ENCODE measurements at places on chromosomes 11 and 22.
A peak's percentile ranks its signal among the peaks of the same experiment; 100 is the strongest.

DNA sequence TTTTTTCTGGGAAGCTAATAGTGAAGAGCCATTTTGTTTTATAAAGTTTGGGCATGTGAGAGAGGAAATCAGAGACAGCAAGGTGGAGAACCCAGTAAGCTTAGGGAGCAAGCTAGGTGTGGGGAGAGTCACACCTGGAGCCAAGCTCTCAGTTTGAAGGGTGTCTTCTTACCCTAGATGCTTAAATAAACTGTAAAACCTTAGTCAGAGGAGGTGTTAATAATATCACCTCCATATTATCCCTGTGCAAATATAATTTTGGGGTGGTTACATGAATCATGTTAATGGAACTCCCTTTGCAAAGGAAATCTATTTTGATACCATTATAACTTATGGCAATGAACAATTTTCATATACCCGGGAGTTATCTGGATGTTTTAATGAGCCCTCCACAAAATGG, 246.2 kb upstream of the PLET1 start:
- DNase-seq: no peak

DNA sequence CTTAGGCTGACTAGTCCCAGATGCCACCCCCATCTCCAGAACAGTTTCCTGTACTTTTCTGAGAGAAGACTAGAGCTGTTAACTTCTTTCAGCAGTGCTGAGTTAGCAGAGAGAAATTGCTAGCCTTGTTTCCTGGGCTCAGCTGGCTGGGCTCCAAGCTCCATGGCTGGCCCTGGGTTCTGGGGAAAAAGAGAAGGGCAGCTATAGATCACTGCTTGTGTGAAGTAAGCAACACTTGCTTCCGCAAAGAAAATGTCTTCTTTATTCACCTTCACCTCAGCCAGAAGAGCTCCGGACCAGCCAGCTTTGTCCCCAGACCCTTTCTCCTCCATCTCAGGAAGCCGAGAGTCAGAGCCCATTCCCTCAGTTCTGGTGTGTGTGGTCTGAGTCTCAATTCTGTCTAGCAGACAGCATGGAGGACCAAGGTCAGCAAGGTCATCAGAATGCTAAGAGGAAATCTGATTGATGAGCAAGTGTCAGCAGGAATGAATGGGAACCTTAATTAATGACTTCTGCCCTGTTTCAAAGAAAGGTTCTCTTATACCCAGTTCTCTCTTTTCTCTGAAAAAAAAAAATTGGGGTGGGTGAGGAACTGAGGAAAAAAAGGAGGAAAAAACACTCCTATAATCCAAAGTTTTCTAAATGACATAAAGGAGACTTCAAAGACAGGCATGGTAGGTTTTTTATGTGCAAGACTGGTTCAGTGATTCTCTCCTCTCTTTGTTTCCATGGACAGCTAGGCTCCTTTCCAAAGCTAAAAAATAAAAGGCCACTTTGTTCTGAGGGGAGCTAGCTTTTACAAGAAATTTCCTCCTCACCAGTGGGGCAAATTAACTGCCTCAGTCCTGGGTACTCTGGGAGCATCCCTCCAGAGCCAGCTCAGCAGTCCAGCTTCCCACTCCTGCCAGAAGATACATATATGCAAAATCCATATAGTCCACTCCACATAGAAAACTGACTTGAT, 63.6 kb upstream of the FAM181B start:
- DNase-seq: no peak

- no peak for DNase-seq
Observed at GRCh38 chr11:122861631-122862030, 20.9 kb upstream of the JHY start.

- DNase-seq: no peak
Observed at GRCh38 chr22:25942115-25942855, 200.3 kb downstream of the MYO18B start.

GRCh38 chr11:44570411-44571155, 5.1 kb downstream of the CD82 start:
- no peak for DNase-seq

DNA sequence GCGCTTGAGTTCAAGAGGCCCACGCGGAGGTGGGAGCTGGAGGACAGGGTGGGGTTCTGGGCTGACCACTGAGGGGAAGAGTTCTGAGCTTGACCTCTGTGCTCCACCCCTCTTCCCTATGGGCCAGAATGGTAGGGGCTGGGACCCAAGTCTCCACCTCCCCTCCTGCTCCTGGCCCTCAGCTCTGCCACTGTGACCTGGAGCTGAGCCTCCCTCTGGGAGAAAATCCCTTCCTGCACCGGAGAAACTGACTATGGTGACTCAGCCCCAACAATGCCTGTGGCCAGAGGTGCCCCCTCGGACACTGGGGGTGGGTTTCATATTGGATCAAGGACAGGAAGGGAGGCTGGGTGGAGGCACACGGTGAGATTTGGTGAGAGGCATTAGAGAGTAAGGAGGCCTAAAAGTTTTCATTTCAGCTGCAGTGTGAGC, 23.0 kb downstream of the RELT start:
- no peak for DNase-seq

DNA sequence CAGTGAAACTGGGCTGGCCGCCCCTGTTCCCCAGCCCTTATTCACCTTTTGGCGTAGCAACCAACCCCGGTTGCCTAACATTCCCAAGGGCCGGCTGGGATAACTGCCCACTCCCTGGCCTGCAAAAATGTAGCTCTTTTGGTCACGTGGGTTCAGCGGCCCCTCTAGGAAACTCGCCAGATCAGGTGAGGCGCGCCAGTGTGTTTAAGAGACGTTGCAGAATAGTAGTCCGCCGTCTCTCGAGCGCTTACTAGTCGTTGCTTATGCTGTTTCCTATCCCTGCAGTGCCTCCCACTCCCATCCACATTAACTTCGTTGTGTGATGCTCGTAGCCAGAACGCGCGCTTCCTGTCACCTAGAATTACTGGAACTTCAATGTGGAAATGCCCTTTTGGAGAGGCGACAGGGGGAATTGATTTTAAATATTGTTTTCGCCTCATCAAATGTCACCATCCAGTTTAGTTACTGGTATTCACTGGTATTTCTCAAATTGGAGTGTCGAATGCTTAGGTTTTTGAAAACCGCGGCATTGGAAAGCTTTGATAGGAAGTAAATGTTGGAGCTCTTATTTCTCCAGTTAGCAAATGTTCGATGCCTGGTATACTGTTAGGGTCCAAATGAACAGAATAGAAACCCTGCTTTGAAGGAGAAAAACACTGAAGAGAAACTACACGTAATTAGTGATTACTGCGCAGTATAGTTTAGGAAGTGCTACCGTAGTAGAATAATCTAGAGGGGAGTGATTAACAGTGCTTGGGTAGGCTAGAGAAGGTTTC, 823 bp downstream of the CEP57 start:
- peak; percentile 57 for DNase-seq

DNA sequence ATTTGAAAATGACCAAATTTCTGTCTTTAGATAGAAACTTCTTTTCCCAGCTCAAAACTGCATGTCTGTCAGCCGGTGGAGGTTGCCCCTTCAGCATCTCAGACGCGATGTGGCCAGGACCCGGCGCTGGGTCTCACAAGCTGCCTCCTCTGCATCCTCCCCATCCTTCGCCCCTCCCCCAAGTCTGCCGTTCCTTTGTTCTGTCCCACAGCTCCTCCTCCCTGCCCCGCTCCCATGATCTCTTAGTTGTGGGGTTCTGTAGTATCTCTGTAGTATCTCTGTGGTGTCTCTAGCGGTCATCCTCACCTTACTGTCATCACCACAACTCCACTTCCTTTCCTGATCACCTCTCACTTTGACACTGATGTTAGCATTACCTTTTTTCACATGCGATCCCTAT, 49.9 kb downstream of the TRAF6 start:
- peak; percentile 30 for DNase-seq

DNA sequence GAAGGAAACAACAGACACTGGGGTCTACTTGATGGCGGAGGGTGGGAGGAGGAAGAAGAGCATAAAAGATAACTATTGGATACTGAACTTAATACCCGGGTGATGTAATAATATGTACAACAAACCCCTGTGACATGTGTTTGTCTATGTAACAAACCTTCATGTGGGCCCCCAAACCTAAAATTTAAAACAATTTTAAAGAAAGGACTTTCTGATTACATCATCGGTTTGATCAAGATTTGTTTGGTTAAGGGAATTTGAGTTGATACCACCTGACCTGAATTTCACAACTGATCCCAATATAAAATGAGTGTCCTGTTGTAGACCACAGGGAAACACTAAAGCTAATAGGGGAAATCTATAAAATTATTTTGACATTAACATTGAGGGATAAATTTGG, 34.3 kb downstream of the APIP start:
- DNase-seq: no peak

GRCh38 chr22:45102896-45103420, 60.8 kb upstream of the NUP50 start:
- no peak for DNase-seq

GRCh38 chr11:6594142-6594768, 9.2 kb downstream of the RRP8 start:
- no peak for DNase-seq

GRCh38 chr22:38461414-38462081, 6.3 kb upstream of the KDELR3 start:
- DNase-seq: peak; percentile 63
